ENCODE measurements at places on chromosomes 12 and 14.

DNA sequence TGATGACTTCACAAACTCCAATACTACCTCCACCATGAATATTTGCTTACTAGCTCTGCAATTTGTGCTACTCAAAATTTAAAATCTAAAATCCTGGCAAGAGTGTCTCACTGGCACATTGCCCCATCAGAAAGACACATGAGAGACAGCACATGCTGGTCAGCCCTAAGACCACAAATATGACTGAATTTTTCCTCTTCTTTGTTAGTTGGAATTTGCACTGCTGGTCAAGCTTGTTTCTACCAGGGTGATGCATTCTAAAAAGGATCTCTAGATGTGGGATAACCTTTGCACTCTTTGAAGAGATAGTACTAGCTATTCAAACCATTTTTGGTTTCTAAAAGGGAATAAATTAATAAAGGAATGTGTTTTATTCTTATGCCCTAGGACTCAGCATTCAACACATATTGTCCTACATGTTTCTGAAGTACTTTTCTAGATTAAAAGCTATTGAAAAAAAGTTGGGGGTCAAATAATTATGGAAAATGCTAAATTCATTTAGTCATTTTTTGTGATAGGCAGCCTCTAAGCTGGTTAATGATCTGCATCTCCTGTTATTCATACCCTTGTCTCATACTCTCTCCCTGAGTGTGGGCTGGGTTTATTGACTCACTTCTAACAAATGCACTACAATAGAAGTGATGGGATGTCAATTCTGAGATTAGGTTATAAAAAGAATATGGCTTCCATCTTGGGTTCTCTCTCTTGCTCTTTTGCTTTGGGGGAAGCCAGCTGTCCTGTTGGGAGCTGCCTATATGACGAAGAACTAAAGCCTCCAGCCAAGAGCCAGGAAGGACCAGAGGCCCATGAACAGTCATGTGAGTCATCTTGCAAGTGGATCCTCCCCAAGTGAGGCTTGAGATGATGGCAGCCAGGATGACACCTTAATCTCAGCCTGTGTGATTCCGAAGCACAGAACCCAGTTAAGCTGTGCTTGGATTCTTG is 211.5 kb upstream of the CRY1 start:
- DNase-seq, result no peak

DNA sequence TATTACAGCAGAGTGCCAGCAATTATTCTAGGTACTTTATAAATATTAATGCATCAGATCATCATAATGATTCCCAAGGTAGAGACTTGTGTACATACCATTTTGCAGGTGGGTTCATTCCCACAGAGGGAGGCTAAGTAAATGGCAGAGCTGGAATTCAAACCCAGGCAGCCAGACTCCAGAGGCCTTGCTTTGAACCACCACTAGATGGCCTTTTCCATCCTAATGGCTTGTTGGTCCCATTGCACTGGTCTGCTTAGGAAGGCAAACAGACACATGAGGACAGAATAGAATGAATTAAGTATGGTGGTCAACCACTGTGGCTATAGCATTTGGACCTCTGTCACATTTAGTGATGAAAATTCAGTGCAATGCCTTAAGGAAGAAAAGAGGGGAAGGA is 158.7 kb downstream of the METTL25 start:
- DNase-seq, result no peak

- no peak for DNase-seq
These were observed 14.2 kb downstream of the ELK3 start for GRCh38 chr12:96208346-96208745.

- no peak for DNase-seq
These were observed 166.7 kb upstream of the E2F7 start for GRCh38 chr12:77232045-77232444.

DNA sequence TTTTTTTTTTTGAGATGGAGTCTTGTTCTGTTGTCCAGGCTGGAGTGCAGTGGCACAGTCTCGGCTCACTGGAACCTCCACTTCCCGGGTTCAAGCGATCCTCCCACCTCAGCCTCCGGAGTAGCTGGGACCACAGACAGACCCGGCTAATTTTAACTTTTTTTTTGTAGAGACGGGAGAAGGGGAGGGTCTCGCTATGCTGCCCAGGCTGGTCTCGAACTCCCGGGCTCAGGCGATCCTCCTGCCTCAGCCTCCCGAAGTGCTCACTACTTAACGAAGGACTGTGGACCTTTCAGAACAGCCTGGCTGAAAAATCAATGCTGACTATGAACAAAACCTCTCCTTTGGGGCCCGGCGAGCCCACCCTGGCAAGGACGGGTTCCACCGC is 10.9 kb downstream of the SLC6A12 start:
- DNase-seq, result no peak

Measured in stimulated activated CD4-positive, alpha-beta T cell treated with anti-CD3 and anti-CD28 coated beads, Interleukin-1b, Interleukin-23, amount 100 ng/mL, for 48 hours (primary cell).